ENCODE measurements at places on chromosomes 12 and 14.
A peak's percentile ranks its signal among the peaks of the same experiment; 100 is the strongest.

GRCh38 chr12:90974286-90974685 is 19.3 kb upstream of the CCER1 start:
- no peak for DNase-seq

DNA sequence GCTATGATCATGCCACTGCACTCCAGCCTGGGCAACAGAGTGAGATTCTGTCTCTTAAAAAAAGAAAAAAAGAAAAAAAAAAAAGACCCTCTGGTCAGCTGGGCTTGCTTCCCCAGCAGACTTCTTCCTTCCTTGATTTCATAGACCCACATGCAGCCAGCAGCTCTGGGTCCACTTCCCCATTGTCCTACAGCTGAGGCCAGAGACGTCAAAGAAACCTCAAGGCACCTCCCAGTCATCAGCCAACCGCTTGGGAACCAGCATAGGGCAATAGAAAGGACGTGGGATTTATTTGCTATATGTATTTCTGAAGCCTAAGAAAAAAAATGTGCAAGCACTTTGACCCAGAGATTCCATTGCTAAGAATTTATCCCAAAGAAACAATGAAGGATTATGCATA is 35.4 kb upstream of the SPPL3 start:
- DNase-seq = no peak

DNA sequence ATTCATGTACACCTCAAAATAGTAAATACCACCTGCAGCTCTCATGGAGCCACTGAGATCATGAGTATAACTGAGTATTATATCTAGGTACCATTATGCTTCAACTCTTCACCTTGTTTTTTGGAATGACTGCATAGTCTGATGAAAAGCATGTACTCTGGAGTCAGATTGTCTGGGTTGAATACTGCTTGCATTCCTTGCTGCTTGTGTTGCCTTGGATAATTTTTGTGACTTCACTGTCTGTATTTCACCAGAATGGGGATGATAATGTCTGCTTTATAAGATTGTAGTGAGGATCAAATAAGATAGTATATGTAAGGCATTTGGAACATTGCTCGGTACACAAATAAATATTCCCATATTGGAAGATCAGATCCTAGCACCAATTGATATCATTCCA is 54.2 kb downstream of the SUSD6 start:
- DNase-seq = no peak

GRCh38 chr14:21056520-21057163 is 980 bp upstream of the RNASE8 start:
- no peak for DNase-seq

- DNase-seq = peak; percentile 69
These were observed 108.5 kb downstream of the SCARB1 start for GRCh38 chr12:124754949-124755800.

GRCh38 chr14:22200977-22201605 is 387.9 kb downstream of the DAD1 start:
- peak; percentile 62 for DNase-seq

DNA sequence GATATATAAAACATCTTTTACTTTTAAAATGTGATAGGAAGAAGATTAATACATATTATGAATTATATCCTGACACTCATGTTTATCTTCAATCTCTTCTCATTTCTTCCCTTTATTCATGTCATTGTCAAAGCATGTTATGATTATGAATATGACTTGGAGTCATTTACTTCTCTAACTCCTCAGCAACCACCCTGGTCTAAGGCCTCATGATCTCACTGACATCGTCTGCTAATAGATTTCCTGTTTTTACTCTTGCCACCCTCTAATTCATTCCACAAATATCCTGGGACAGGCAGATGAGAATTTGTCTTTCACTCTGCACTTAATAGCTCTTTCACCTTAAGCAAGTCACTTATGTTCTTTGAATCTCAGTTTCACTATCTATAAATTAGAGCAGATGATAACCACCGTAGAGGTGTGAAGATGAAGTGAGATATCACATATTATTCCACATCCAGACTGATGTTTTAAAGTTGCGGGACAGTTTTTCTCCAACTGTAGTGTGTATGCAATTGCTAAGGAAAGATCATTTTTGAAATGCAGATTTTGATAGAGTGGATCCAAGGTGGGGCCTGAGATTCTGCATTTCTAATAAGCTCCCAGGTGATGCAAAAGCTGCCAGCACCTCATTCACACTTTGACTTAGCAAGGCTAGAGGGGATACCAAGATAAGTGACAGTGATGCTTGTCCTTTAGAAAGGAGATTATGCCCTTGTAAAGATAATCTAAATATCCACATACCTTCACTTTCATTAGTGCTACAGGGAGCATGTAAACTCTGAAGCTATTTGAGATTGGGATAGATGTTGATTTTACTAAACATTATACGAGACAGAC is 3.3 kb upstream of the IAPP start:
- DNase-seq = no peak

DNA sequence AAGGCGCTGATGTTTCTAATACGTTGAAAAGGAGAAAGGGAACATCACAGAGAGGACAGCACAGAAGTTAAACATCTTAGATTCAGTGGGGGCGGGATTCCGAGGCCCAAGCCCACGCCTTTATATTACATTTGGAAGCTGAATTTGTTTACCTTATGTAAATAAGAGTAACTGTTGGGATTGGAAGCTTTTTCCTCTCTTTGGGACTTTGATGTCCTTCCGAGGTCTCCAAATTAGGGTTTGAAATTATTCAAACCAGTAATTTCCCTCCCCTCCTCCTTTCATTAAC is 6.4 kb downstream of the FOXA1 start:
- no peak for DNase-seq

- DNase-seq = no peak
These were observed 5.5 kb upstream of the VASH1 start for GRCh38 chr14:76755610-76756370.
